ENCODE measurements at places on chromosomes 4 and X.

DNA sequence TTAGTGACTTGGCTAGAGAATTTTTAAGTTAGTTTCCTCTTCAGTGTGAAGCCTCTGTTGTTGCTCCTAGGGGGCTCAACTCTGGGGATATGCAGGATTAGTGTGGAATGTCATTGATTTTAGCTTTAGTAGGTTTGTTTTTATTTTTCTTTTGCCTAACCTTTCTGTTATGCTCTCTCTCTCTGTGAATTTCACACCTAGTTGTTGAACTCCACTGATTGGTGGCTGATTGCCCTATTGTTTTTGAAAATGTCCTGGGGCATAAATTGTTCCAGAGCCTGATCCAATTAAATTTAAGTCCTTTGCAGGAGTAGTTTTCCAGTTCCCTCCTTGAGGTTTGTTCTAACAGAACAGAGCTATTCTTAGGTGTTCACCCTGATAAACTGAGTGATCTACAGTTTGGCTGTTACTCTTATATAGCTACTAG, 393.3 kb upstream of the CTSO start:
- no peak for DNase-seq

GRCh38 chr4:5730436-5730835, 19.4 kb downstream of the EVC start:
- no peak for DNase-seq

GRCh38 chrX:119758731-119759247, 401 bp downstream of the SOWAHD start:
- DNase-seq = no peak

- DNase-seq = no peak
Observed at GRCh38 chr4:6087669-6088341, 69.6 kb upstream of the C4orf50 start.

DNA sequence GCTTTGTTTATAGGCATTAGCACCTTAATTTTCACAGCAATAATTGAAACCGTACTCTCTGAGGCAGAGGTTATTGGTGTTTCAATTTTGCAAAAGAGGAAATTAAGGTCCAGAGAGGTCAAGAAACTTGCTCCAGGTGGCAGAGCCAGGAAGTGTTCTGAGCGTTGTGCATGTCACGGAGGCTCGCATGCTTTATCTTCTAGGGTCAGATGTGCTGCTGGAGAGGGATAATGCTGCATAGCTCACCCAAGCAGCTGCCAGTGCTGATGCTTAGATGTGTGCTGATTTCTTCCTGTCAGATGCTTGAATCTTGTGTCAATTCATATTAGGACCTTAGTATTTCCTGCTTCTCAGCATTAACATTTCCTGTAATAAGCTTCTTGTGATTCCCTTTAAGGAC, 13.0 kb upstream of the FGF5 start:
- no peak for DNase-seq

DNA sequence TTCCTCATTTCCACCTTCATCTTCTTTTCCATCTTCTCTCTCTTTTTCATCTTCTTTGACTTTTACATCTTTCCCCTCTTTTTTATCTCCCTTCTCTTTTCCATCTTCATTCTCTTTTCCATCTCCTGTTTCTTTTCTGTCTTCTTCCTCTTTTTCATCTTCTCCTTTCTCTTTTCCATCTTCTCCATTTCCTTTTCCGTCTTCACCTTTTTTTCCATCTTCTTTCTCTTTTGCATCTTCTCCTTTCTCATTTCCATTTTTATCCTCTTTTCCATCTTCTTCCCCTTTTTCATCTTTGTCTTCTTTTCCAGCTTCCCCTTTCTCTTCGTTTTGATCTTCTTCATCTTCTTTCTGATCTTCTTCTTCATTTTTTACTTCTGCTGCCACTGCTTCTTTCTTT, 87.0 kb downstream of the HMGN5 start:
- no peak for DNase-seq

DNA sequence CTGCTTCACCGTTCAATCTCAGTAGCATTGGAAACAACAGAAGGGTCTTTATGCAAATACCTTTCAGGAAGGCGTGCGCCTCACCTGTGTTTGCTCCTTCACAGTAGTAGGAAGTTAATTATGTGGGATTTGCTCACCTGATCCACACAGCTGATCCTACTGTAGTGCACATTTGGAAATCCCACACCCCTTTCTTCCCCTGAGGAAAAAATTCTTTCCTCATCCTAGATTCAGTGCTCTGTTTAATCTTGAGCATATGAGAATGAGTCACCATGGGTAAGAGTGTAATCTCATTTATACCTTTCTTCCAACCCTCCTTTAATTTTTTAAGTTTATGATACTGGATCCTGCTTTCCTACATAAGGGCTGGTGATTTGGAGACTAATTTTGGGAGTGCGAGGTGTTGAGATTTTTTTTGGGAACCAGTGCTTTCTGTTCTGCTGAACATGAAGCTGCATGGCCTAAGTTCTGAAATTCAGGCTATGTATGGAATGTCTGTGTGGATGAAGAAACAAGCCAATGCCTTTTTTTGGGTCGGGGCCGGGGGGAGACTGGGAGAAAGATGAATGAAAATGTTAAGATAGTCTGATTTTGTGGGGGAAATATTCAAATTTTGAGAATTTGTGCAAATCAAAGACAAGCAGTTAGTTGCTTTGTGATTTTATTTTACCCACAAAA, 19.0 kb downstream of the GAB1 start:
- DNase-seq = no peak

- no peak for DNase-seq
Observed at GRCh38 chrX:370963-371745, 15.6 kb downstream of the PPP2R3B start.

DNA sequence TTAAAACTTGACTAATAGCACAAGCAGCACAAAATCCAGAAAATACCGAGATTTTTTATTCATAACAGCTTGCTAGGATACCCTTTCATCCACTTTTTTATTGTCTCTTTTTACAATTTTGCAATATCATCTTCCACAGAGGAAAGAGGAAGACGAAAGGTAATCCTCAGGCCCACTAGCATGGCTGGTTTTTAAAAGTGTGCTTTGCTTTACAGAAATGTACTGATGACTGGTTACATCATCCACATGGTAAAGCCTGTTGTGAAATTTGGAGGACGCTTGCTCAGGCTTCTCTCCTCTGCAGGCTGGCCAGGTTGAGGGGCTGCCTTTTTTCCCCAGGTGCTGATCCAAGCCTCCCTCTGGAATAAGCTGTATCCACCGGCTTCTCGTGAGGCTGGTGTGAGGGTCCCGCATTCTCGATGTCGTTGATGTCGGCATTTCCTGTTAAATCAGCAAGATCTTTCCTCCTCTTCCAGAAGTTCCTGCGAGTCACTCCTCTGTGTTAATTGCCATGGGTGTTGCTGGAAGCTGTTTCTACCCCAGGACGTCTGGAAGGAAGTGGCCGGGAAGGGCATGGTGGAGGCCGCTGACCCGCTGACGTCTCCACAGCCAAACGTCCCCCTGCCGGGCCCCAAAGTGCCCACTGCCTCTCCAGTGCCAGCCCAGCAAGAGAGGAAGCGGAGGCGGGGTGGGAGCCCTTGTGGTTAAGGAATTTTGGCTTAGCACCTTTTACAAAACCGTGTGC, 5.8 kb upstream of the DGKQ start:
- DNase-seq = no peak

GRCh38 chr4:89351201-89351600, 43.6 kb upstream of the GPRIN3 start:
- no peak for DNase-seq

- DNase-seq = peak; percentile 7
Observed at GRCh38 chrX:16869393-16870094, 618 bp downstream of the RBBP7 start.

GRCh38 chrX:117743469-117744251, 372.9 kb downstream of the KLHL13 start:
- no peak for DNase-seq

GRCh38 chrX:82734140-82734539, 774.0 kb upstream of the POU3F4 start:
- no peak for DNase-seq

Data from stimulated activated CD8-positive, alpha-beta memory T cell treated with anti-CD3 and anti-CD28 coated beads, Interleukin-2, amount 100 ng/mL, for 1 hour (primary cell).